HepG2 (cell line): ENCODE measurements at places on chromosomes 4 and X.

GRCh38 chr4:94006932-94007331 lies 178.4 kb downstream of the ATOH1 start:
- no peak overlapping the region for H3K4me3 ChIP-seq
- H3K27ac ChIP-seq: no peak overlapping the region

DNA sequence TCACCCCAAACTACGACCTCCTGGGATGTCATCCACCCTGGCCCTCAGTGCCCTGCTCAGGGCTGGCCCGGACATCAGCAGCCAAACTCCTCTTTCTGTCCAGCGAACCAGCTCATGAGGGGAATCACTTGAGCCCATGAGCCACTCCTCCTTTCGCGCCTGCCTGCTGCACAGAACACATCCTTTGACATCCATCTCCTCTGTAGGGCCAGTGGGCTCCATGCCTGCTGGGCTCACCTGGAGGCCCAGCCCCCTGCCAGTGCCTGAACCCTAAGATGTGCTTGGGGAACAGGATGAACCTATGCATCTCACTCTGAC lies 43.5 kb downstream of the ABLIM2 start:
- peaks cover 34% of the 10 kb centered on the region for H3K4me1 ChIP-seq
- no peak overlapping the region for H3K4me3 ChIP-seq
- DNase-seq: no peak
- H3K27ac ChIP-seq: no peak overlapping the region
- H3K36me3 ChIP-seq: no peaks in the 10 kb centered on the region

GRCh38 chr4:167811958-167812357 lies 280.4 kb upstream of the ANXA10 start:
- no peak overlapping the region for H3K4me3 ChIP-seq
- no peak for DNase-seq
- H3K4me1 ChIP-seq: no peaks in the 10 kb centered on the region
- no peaks in the 10 kb centered on the region for H3K36me3 ChIP-seq
- H3K27me3 ChIP-seq: no peaks in the 10 kb centered on the region
- H3K27ac ChIP-seq: no peak overlapping the region

- no peaks in the 10 kb centered on the region for H3K27me3 ChIP-seq
- no peak overlapping the region for H3K4me3 ChIP-seq
- H3K36me3 ChIP-seq: no peaks in the 10 kb centered on the region
- DNase-seq: no peak
These were observed 43.1 kb downstream of the ATP11C start for GRCh38 chrX:139889760-139890159.

DNA sequence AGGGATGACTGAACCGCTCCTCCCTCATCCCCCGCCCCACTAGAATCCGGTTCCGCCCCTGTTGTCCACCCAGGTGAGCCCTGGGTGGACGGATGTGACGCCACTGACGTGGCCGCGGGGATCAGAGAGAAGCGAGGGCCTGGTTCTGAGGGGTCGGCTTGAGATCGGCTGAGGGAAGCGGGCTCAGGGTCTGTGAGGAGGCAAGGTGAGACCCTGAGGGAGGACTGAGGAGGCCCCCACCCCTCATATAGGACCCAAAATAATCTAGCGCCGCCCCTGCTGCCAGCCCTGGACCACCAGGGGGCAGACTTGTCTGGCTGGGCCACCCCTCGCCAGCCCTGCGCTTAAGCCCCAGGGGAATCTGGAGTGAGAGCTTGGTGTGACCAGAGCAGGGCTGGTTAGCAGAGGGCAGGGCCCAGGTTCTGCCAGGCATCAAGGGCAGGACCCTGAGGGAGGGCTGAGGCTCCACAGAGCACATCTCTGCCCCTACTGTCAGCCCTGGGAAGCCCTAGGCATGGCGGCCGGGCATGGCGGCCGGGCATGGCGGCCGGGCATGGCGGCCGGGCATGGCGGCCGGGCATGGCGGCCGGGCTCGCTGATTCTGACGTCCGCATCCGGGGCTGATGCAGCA lies at the start of gene MAGEA8:
Gene MAGEA8, plus strand, starts transcription at position 103 of the 631 bp plus-strand sequence. CDS start 3,090 bp downstream, outside the sequence.
- H3K27ac ChIP-seq: no peak within 1 kb of the TSS
- no peak within 1 kb of the TSS for H3K4me3 ChIP-seq
- H3K36me3 ChIP-seq: no peaks in the 10 kb centered on the region
- no peak for DNase-seq
- no peaks in the 10 kb centered on the region for H3K27me3 ChIP-seq

DNA sequence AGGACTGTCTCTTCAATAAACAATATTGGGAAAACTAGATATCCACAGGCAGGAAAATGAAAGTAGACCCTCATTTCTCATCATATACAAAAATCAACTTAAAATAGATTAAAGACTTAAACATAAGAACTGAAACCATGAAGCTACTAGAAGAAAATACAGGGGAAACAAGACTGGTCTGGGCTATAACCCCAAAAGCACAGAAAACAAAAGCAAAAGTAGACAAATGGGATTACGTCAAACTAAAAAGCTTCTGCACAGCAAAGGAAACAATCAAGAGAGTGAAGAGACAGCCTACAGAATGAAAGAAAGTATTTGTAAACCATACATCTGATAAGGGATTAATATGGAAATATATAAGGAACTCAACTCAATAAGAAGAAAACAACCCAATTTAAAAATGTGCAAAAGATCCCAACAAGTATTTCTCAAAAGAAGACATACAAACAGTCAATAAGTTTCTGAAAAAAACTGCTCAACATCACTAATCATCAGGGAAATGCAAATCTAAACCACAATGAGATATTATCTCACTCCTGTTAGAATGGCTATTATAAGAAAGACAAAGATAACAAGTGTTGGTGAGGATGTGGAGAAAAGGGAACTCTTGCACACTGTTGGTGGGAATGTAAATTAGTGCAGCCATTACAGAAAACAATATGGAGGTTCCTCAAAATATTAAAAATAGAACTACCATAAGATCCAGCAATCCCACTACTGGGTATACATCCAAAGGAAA lies 325.3 kb upstream of the RASGEF1B start:
- no peaks in the 10 kb centered on the region for H3K4me1 ChIP-seq
- DNase-seq: no peak
- H3K27ac ChIP-seq: no peak overlapping the region
- no peaks in the 10 kb centered on the region for H3K27me3 ChIP-seq
- no peak overlapping the region for H3K4me3 ChIP-seq

- no peaks in the 10 kb centered on the region for H3K27me3 ChIP-seq
- no peaks in the 10 kb centered on the region for H3K4me1 ChIP-seq
- no peak overlapping the region for H3K4me3 ChIP-seq
- no peaks in the 10 kb centered on the region for H3K36me3 ChIP-seq
These were observed 105.1 kb upstream of the ARHGAP24 start for GRCh38 chr4:85369703-85370380.
